ENCODE measurements at places on chromosomes 4 and X.

- no peak for DNase-seq
Measured at GRCh38 chr4:8038719-8039251, 99.1 kb upstream of the AFAP1 start.

DNA sequence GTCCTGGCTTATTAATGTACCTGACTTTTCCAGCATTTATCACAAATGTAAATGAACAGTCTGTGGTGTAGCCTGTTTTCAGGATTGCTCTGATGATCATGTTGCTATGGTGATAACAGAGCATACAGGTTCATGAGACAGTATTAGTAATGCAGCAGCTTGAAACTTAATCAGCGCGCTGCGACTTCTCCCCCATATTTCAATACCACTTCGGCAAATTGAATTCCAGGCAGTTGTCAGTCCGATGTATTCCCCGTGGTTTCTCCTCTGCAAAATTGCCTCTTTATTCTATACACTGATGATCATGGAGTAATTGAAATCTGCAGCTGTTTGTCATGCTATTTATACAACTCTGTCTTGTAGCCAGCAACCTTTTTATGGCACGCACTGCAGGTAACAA lies 239.3 kb downstream of the C4orf33 start:
- DNase-seq = no peak

GRCh38 chrX:129653971-129654651 lies 645 bp downstream of the APLN start:
- no peak for DNase-seq

GRCh38 chr4:38654273-38654672 lies 9.7 kb upstream of the KLF3 start:
- no peak for DNase-seq

- DNase-seq = no peak
Measured at GRCh38 chr4:80005863-80006262, 67.2 kb downstream of the ANTXR2 start.

- no peak for DNase-seq
Measured at GRCh38 chr4:109390115-109390768, 43.4 kb upstream of the SEC24B start.

GRCh38 chr4:95510877-95511276 lies 37.9 kb downstream of the UNC5C start:
- no peak for DNase-seq

DNA sequence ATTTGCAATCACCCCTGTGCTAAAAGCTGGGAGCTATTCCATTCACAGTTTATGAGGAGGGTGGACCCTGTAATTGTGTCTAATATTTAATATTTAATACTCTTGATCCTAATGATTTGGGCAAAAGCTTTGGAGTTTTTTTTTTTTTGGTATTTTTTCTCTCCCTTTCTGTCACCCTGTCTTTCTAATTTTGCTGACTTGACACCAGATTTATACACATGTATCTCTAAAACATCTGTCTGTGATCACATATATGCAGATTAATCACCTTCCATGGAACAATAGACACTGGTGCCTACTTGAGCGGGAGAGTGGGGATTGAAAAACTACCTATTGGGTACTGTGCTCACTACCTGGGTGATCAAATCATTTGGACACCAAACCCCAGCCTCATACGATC lies 18.7 kb upstream of the ANTXR2 start:
- no peak for DNase-seq

- no peak for DNase-seq
Measured at GRCh38 chr4:24471486-24472160, 112.7 kb downstream of the DHX15 start.

DNA sequence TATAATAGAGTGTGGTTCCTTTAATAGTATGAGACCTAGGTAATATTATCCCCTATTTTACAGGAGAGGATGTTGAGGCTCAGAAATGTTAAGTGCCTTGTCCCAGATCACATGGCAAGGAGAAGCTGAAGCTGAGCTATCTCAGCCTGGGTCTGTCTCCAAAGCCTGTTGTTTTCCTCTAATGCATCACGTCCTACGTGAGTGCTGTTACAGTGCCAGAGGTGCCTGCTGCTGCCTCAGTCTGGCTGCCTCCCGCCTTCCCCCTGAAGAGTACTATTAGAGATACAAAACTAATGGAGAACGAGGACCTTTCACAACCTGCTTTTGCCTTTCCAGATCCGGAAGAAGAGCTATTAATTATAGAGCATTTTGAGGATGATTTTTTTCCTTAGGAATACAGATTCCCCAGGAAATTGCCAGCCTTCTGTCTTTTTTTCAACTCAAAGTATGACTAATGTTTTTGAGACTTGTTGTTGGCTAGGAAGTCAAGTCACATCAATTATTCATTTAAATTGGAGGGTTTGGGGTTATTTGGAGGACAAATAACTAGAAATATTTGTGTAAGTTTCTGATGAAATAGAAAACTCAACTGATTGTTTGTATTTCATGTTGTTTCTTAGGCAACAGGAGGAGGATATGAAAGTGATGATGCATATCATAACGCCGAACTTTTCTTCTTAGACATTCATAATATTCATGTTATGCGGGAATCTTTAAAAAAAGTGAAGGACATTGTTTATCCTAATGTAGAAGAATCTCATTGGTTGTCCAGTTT lies 43.9 kb upstream of the MTMR1 start:
- DNase-seq = no peak

GRCh38 chr4:145623831-145624230 lies 4.6 kb downstream of the MMAA start:
- no peak for DNase-seq

DNA sequence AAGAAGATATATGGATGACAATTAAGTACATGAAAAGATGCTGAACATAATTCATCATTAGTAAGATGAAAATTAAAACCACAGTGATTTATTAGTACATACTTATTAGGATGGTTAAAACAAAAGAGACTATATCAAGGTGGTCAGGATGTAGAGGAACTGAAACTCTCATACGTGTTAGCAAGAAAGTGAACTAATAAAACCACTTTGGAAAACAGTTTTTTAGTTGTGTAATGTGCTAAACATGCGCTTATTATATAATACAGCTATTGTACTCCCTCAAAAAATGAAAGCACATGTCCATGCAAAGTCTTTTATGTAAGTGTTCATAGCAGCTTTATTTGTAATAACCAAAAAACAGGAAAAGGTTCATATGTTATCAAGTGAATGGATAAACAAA lies 89.9 kb upstream of the KCTD8 start:
- no peak for DNase-seq

DNA sequence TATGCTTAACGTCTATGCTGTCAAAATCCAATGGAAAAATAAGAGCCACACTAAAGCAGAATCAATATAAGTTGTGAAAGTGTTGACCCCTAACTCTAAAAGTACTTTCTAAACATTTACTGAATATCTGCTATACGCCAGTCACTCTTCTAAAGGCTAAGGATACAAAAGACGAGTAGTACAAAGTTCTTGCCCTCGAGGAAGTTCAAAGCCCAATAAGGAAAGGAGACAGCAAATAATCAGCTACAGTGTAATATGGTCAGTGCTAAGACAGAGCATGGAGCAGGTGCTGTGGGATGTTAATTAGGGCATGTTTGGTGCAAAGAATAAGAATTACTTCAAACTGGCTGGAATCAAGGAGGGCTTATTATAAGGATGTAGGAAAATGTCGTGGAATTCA lies 31.6 kb upstream of the TMEM150C start:
- DNase-seq = no peak

DNA sequence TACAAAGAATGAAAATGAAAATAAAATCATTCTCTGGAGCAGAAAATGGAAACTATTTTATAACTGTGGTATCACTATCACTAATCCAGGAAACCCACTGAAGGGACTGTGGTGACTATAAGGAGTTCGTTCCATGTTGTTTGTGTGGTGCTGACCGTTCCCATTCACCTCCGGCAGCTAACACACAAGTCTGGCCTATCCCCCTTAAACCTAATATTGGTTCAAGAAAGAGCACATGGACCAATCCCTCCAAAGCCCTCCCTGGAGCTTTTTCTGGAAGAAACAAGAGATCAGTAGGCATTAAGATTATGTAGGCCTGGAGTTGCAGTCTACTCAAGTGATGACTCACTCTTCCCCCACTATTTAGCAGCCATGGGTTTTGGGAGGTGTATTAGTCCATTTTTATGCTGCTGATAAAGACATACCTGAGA lies 25.9 kb upstream of the FAM241A start:
- DNase-seq = no peak

DNA sequence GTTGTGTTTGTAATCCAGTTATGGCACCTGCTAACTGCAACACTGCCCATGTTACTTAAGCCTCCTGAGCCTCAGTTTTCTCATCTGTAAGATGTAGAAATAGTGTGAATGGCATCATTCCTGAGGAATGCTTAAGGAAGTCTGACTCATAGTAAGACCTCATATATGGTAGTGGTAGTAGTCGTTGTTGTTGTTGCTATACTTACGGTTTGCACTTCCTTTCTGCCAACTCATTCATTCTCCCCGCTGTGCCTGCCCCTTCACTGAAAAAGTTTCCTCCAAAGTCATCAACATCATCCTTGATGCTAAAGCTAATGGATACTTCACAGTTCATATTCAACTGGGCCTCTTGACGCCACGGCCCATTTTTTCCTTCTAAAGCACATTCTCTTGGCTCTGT lies 54.2 kb upstream of the SPANXN3 start:
- DNase-seq = no peak

GRCh38 chrX:41442824-41443550 lies 4.2 kb upstream of the NYX start:
- no peak for DNase-seq

DNA sequence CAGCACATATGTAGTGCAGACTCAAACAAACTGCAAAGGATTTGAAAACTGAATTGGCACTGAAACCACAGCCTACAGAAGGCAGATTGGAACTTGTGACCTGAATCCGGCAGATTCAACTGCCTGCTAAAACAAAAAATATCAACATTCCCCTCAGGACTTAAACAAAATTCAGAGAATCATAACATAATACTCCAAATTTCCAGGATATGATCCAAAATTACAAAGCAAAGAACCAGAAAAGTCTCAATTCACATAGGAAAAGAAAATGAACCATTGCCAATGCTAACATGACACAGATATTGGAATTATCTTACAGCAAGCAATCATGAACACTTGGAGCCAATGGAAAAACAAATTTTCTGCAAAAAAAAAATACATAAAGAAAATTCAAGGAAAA lies 250.4 kb downstream of the PRDM5 start:
- DNase-seq = no peak

Data from stimulated activated CD8-positive, alpha-beta memory T cell treated with anti-CD3 and anti-CD28 coated beads, Interleukin-15, amount 100 ng/mL, for 1 hour (primary cell).